ENCODE measurements at places on chromosomes 6 and 20.
A peak's percentile ranks its signal among the peaks of the same experiment; 100 is the strongest.

DNA sequence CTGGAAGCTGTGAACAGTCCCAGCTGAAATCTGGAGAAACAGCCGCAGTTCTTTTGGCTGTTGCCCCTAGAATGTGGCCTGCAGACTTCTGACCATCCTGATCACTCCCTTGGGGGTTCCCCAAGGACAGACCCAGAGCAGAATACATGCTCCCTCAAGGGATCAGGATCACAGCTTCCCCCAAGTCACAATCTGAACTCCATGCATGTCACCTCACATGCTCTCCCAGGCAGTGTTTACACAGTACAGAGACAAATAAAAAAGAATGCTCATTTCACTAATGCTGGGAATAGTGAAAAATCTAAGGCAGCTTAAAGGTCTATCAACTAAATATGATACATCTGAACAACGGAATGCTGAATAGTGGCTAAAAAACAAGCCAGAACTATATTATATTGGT is 20.5 kb downstream of the SPAG4 start:
- DNase-seq, result no peak

DNA sequence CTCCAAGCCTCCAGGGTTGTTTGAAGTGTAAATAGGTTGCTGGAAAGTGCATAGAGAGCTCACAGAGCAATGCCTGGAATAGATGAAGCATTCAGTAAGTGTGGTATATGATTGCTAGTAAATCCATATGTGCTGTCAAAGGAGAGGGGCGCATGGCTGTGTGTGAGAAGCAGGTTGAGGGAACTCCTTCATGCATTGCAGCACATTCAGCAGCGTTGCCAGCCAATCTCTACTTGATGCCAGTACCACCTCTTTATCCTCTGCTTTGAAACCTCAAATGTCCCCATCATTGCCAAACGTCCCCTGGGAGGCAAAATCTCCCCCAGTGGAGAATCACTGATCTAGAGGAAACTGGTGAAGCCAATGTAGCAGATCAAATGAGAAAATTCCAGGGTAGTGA is 82.7 kb upstream of the RALGAPA2 start:
- DNase-seq, result no peak

DNA sequence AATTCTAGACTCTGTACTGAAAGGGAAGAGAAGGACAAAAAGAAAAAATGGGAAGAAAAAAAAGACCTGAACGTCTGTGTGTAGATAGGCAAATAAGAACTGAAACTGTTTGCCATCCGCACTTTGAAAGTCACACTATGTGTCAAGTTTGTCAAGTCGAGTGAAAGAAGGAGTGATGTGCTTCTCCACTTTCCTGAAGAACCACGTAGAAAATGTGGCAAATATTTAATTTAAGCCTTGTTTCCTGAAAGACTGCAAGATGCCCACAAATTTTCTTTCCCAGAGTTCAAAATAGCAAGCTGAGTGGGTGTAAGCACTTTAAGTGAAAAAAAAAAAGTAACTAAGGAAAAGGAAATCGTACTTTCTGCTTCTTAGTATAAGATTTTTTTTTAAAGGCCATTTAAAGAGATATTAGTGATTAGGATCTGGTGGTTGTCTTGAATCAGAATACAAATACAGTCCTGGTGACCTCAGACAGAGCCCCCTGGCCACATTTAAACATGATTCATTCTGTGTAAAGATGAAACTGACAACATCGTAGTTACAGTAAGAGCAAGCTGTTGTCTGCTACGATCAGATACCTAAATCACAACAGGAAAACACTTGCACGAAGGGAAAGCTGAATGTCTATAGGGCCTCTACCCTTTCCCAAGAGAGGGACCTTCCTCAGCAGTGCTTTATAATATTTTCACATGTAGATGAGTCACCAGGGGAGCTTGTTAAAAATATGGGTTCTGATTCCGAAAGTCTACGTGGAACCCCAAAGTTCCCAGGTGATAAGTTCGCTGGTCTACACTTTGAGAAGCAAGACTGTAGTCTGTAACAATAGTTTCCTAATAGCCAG is 102.3 kb downstream of the HIVEP2 start:
- peak; percentile 62 for DNase-seq

GRCh38 chr6:10976571-10976970 is 67.5 kb downstream of the ELOVL2 start:
- DNase-seq, result no peak
